ENCODE measurements at places on chromosomes 7 and 10.

DNA sequence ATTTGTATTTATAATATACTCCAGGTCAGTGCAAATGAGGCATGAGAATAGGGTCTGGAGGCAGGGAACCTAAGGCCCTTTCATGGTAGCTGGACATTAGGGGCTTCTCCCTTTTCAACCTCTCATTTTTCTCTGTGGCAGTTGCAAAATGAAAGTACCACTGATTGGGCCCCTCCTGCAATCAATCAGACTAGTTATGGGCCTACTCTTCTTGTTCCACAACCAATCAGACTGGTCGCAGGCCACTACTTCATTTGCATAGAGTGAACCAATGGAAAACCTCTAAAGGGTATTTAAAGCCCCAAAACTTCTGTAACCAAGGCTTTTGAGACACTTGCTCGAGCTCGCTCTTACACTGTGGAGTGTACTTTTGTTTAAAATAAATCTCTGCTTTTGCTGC lies 10.0 kb upstream of the PRPS1L1 start:
- DNase-seq, result no peak

DNA sequence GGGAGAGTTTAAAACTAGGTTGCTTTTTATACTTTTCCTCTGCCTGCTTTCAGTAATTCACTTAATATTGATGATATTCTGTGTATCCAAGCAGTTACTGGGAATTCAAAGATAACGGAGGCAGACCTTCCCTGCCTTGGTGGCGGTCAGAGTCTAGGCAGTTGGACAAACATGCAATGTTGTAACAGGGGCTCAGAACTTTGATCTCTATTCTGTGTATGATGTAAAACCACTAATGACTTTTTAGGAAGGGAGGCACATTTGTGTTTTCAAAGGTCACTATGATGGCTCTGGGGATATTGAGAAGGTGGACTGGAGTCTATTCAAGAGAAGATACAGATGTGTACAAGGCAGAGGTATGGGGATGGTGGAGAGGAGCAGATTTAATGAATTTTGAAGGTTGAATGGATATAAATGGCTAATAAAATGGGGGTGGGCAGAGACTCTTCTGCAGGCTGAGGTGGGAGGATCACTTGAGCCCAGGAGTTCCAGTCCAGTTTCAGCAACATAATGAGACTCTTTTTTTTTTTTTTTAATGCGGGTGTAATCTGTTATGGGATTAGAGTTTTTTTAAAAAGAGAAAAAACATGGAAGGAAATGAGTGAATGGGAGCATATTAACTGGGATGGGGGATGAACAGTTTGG lies 5.7 kb upstream of the PON2 start:
- DNase-seq, result no peak

GRCh38 chr7:107788216-107788615 lies 14.8 kb downstream of the SLC26A3 start:
- no peak for DNase-seq

DNA sequence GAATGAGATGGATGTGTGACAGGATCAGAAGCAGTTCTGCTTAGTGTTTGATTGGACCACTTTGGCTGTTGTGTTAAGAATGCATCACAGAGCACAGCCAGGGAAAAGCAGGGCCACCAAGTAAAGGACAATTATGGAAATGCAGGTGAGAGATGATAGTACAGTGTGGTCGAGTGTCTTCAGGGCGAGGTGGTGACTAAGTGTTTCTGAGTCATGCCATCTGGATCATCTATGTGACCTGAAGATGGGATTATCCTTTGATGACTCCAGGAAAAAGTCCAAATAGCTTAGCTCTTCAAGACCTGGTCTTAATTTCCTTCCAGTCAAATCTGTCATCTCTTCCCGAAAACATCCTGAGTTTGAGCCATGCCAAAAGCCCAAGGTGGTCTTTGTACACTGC lies 523.2 kb upstream of the IGFBP3 start:
- no peak for DNase-seq

DNA sequence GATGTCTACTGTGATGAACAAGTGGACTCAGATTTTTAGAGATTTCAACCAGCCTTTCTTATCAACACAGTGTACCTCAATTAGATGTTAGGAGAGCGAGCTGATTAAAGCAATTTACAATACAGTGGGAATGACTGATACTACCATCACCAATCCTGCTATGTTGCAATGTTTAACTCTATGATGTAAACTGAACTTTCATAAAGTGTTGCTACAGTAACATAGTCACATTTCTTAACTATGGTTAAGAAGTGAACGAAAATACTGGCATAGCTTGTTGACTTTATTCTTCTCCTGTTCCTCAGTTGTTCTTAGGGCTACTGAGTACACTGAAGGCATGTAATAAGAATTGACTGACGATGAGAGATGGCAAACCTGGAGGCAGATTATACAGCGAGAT lies 139.8 kb downstream of the MYOF start:
- DNase-seq, result no peak

DNA sequence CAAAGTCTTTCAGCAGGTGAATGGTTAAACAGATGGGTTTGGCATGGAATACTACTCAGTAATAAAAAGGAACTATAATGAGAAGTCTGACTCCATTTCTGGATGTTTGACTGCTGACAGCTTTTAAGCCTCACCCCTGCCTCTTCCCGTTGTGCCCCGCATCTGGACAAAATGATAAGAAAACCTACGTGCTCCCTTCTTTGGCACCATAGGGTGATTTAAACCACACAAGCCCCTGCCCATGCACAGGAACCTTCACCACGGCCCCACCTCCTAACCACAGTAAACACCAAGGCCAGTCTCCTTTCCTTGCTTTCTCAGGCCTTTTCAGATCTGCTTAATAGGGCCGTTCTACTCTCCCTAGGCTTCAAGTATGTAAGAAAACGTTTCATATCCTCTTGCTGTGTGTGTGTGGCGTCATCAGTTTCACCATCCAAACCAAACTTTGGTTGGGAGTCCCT lies 47.1 kb upstream of the UBN2 start:
- DNase-seq, result no peak

DNA sequence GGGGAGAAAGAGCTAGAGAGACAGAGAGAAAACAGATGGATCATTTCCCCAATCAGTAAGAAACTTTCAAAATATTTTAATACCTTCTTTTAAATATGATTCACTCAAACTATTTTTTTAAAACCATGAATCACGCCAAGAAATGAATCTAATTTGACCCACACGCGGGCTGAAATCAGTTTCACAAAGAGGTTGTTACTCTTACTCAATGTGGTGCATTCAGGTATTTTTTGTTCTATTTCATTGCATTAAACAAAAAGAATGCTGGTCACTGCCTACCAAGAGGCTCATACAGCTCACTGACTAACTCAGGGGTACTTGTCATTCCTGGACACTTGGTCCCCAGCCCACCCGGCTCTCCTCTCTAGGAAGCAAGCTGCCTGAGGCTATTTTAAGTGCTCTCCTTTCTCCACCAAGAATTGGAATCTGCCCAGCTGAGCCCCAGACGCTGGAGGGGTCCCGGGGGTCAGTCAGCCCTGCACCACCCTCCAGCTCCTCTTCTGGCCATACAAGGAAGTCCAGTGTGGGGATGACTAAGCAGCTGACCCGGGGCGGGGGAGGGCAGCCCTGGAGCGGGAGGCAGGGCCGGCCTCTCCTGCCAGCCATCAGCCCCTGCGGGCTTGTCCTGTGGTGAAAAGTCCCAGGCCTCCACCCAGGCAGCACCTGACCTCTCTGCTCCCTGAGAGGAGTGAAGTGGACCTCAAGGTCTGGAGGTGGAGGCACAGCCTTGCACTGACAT lies 21.7 kb upstream of the PFKP start:
- no peak for DNase-seq

- peak; percentile 18 for DNase-seq
Measured at GRCh38 chr7:12403287-12404181, at the start of gene VWDE. Gene VWDE (minus strand): TSS chr7:12403865. CDS start chr7:12403716, 149 bp downstream.

GRCh38 chr7:42574685-42575084 lies 337.2 kb downstream of the C7orf25 start:
- DNase-seq, result no peak

GRCh38 chr10:35449944-35450343 lies 113.6 kb downstream of the CCNY start:
- no peak for DNase-seq

DNA sequence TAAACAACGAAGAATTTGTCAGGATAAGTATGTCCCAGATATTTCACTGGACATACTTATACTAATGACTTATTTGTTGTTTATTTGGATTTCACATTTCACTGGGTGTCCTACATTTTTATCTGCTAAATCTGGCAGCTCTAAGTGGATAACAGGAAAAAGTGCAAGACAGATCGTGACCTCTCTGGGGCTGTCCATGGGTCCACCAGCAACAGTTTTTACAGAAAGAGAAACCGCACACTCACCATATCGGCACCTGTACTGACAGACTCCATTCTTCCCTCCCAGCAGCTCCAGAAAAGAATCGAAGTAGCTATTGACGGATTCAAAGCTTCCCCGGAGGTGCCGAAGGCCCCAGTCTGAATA lies 393 bp downstream of the PLA2G12B start:
- no peak for DNase-seq

DNA sequence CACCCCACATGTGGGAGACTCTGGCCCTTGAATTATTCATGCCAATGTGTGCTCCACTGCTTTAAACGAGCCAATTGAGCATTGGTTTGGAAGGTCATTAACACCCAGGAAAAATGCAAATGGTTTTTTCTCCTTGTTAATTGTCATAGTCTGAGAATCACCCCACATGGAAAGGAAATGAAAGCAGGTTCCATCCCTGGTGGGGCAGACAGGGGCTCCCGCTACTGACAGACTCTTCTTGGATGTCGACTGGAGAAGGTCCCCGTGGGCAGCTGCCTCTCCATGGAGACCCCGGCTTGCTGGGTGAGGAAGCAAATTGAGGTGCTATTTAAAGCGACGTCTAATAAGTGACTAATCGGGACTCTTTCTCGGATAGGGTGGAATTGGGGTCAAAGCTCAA lies 32.0 kb upstream of the EN2 start:
- DNase-seq, result no peak

DNA sequence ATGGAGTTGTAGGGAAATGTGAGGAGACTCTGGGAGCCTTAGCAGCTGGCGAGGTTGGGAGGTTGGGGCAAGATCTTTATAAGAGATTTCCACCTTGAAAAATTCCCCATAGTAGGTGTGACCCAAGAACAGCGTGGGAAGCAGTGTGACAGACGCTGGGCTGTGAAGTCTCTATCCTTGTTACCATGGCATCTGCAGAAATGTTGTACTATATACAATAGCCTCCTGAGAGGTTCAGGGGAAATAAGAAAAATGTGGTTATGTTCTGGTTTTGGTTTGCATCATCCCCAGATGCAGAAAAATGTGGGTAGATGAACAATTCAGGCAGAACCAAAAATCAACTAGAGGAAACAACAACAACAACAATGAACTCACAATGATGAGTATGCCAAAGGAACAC lies 498.6 kb downstream of the SH2D4B start:
- DNase-seq, result no peak

DNA sequence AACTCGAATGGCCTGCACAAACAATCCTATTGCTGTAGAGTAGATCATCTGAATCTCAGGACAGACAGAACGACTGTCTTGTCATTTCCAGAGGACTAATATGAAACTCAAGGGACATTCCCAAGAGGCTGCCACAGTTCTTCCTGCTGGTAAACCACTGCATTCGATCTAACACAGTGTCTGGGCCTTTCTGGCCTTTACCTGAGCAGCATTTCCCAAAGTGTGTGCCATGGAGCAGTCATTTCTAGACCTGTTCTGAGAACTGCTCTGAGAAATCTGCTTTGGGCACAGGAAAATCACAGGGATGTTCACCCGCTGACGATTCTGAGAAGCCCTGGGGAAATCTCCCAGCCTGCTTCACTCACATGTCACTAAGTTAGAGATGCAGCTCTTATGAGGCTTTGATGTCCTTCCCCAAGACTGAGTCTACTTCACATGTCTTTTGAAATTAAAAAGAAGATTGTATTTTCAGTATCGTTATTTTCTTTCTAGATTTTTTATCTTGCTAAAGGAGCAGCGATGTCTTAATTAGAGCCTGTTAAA lies 18.4 kb downstream of the GPNMB start:
- DNase-seq, result no peak

DNA sequence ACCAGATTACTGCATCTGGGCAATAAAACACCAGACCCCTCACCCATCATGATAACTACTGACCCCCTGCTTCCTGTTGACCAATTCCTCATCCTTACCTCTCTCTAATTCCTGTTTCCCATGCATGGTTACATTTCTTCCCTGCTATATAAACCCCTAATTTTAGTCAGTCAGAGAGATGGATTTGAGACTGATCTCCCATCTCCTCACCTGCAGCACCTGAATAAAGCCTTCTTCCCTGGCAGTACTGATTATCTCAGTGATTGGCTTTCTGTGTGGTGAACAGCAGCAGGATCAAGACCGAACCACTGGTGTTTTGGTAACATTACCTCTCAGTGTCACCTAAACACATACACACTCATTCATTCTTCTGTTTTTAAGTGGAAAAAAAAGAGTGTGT lies 41.2 kb upstream of the SVIL start:
- no peak for DNase-seq

DNA sequence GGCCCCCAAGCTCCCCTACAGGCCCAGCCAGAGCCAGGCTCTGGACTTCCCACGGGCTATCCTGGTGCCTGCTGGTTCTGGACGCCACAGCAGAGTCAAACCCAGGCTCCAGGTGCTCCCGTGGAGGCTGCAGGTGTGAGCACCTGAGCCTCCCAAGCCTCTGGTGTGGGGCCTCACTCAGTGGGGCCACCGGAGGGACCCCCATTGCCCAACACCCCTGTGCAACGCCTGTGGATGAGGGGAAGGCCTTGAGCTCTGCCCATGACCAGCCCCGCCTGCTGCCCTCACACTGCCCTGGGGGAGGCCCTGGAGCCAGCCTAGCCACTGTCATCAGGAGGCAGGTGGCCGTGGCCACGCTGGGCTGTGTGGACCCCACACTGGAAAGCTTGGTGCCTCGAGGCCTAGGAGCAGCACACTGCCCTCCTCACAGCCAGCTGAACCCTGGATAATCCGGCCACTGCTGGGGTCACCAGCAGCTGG lies 229.3 kb downstream of the MAD1L1 start:
- no peak for DNase-seq

GRCh38 chr10:84204610-84205009 lies 10.3 kb downstream of the CDHR1 start:
- DNase-seq, result no peak

GRCh38 chr10:102642736-102643335 lies 1.4 kb upstream of the TRIM8 start:
- peak; percentile 51 for DNase-seq

DNA sequence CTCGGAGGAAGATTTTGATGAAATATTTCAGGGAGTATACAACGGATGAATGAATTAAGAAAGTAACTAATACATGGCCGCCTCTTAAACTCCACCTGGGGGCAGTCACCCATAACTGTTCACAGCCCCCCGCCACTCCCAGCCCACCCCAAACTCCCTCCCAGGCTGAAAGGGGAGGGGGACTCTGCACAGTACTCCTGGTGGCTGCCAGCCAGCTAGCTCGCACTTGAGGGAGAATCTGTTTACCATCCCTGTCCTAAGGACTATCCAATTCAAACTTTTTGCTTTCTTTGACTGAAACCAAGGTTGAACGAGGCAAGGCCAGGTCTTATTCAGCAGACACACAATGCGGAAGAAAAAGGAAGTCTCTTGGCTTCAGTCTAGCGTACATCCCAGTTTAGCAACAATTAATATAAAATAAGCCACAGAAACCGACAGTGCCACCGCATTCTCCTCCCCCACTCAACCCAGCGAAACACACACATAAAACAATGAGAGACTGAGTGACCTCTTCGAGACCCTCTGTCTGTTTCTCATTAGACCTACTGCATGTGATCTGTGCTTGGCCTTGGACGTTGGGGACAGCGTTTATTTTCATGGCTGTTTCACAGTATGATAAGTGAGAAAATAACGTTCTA lies 219.5 kb downstream of the GLI3 start:
- DNase-seq, result no peak

Data from CD4-positive, alpha-beta T cell treated with Interleukin-2 at 100 ng/mL for 4 hours (primary cell).